ENCODE measurements at places on chromosomes 2 and 18.

GRCh38 chr18:23103449-23103848 is 31.8 kb upstream of the CABLES1 start:
- no peak for DNase-seq

DNA sequence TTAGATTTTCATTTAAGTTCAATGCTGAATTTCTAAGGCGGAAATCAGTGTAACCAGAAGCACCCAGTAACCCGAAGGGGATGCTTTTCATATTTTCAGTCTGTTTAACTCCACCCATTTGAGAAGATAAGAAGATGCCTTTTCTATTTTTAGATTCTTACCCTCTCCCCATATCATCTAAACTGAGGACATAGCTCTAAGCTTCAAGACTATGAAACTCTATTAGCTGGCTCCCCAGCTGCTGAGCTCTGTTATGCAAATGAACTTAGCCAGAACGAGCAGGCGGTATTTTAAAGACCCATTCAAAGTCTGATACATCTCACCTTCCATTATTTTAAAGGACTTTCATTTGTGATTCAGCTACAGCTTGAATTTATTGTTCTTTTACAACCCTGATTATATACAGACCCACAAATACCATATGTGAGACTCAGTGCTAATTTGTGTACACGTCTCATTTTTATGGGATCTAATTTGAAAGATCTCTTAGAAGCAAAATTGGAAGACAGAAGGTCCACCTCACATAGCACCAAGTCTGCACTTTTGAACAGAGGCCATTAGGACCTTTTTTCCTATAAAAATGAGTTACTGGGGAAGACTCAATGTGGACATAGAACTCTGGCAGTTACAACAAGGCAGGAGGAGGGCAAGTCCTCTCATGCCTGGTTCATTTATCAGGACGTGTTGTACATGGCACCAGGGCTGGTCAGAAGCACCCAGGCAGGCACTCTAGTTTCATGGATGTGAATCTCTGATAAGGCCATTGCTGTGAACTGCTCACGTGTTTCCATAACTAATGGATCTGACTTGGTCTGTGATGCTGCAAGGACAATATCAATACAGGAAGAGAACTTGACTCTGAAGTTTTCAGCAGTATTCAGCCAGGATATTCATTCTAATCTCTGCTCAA is 16.3 kb downstream of the CDC42EP3 start:
- DNase-seq, result no peak

- no peak for DNase-seq
Measured at GRCh38 chr18:78912336-78912735, 67.3 kb upstream of the SALL3 start.

GRCh38 chr2:113054066-113054465 is 1.4 kb upstream of the IL36B start:
- no peak for DNase-seq

- no peak for DNase-seq
Measured at GRCh38 chr2:20677301-20678085, 10.5 kb downstream of the GDF7 start.

DNA sequence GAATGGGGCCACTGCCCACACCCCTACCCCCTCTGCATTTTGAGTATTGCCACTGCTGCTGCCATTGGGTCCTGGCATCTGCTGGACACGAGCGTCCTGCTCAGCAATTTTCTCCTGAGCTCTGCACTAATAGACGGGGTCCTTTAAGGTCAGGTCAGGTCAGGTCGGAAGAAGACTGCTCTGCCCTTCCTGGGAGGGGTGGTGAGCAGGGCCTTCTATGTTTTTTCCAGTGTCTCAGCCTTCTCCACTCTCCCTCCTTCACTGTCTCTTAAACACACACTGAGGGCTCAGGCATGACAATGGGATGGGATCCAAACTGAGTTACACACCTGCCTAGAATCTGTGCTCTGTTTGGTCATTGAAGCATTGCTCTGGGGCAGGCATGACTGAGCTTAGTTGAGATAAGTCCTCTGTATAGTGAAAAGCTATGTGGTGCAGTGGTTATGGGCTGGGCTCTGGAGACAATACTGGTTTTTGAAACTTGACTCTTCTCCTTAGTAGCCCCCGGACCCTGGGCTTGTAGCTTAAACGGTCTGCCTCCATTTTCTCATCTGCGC is 10.6 kb downstream of the MYO1B start:
- DNase-seq, result no peak

DNA sequence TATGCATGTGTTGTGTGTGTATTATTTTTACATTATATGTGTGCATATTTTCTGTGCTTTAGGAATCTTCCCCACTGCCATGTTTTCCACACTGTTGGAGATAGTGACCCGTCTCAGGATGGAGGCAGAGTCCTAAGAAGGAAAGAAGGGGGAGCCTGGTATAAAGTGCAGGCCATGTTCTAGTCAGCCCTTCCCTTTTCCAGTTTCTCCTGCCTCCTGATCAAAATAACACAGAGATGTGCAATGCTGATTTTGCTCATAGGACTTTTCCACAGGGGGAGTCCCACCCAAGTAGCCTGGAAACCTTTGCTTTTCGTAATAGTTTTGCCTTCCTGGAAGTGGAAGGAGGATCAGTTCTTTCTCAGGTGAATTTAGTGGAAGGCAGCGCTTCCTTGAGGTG is 72.8 kb upstream of the FAM237A start:
- no peak for DNase-seq
